ENCODE measurements at places on chromosomes 12 and 14.

DNA sequence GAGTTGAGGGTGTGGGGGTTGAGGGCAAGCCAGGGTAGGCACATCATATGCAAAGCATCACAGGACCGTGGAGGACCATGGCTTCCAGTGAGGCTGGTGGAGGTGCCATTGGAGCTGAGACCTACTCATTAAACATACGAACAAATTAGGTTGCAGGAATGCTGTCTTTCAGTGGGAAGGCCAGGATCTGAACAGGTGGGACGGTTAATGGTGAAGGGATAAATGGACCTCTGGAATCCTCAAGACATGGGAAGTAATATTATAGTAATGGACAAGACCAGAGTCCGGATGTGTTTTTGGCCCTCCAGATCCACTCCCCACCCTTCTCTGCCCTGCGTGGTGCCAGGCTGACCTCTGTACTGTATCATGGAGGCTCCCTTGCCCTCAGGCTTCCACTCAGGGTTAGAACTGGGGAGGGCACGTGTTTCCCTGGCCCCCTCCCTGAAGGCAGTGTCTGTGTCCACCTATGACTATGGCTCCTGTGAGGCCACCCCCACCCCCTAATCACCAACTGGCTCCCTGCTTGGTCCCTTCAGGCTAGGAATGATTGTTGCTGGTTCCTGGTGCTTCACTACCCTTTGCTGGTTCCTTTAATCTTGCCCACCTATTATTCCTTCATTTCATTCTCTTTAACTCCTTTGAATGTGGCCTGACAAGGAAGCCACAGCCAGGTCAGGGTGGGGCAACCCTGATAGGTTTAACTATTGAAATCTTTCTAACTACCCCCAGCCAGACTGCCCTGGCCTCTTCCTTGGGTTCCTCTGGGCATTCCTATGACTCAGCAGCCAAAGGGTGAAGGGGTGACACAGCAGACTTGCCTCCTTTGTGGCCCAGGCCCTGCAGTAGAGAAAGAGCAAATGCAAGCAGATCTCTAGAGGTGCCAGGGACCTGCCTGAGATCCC is 10.7 kb downstream of the DHRS2 start:
- no peak for DNase-seq

- DNase-seq: no peak
These were observed 933.7 kb downstream of the GALC start for GRCh38 chr14:87059060-87059839.

DNA sequence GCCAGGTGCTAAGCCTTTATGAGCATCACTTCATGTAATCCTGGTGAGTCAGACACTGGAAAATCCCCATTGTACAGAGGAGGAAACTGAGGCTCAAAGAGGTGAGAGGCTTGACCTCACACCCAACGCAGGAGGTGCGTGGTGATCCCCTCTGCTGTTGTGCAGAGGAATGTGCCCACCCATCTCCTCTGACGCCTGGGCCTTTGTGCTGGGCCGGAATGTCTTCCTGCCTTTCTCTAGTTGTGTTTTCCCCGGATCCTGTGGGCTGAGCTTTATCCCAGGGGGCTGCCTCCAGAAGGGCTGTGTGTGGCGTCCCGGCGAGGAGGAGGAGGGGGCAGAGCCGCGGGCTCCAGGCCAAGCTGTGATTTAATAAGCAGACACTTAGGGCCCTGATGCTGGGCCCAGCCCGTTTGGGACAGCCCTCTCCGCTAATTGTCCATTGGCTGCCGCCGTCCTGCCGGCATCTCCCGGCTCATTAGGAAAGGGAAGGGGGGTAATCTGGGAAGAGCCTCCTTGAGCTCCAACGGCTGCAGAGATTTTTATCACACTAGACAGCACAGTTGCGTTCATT is 653.6 kb downstream of the MED13L start:
- DNase-seq: no peak

DNA sequence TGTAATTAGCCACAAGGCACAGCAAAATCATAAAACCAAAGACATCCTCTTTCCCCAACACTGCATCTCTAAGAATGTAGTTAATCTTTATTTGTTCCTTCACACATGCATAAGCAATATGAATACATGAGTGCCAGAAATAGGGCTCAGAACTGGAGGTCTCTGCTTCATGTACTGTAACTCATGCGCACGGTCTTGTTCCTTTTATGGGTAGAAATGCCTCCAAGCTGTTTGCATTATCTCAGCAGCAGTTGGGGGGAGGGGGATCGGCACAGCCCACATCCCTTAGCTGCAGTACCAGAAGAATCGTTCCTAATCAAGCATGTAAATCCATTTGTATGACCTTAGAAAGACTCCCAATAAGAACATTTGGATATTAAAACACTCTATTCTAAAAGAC is 20.0 kb downstream of the RHOJ start:
- DNase-seq: no peak

DNA sequence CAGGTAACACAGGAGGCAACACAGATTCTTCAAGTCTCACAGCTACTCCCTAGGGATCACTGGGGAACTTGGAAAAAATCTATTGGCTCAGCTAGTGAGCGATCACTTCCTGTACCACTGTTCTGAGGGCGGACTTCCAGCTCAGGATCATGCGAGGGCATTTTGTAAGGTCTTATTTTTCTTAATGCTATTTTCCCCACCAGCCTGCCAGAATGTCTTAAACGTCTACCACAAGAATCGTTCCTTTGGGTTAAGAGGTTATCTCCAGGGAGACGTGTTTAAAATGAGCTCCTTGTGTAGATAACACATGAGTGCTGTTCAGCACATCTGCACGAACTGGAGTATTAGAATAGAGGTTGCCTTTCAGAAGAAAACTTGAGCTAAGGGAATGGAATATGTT is 162.6 kb downstream of the ETNK1 start:
- no peak for DNase-seq

Measured in fibroblast of the conjunctiva (primary cell).